Right lung (tissue), 10 donors: ENCODE measurements at places on chromosomes 4 and X.

GRCh38 chrX:149647505-149647904 is 15.9 kb upstream of the TMEM185A start:
- no peak for DNase-seq

DNA sequence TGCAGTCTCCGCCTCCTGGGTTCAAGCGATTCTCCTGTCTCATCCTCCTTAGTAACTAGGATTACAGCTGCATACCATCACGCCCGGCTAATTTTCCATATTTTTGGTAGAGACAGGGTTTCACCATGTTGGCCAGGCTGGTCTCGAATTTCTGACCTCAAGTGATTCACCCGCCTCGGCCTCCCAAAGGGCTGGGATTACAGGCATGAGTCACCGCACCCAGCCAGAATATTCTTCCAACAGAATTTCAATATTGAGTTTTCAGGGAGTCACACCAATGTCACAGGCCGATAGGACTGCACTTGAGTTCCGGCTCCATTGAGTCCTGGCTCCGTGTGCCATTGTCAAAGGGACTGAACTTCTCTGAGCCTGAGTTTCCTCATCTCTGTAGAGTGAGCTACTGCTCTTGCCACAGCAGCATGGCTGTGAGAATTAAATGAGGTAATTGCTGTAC is 82.9 kb downstream of the CLCN4 start:
- no peak for DNase-seq

DNA sequence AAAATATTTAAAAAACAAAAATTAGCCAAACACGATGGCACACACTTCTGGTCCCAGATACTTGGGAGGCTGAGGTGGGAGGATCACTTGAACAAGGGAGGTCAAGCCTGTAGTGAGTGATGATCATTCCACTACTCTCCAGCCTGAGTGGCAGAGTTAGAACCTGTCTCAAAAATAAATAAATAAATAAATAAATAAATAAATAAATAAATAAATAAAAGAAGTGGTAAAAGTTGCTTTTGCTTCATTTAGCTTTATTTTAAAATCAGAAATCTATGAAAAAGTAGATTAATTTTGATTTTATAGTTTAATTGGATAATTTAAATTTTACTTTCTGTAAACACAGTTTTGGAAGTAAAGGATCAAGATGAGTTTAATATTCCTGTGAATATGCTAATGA is 552.9 kb upstream of the PCDH10 start:
- DNase-seq, result no peak

DNA sequence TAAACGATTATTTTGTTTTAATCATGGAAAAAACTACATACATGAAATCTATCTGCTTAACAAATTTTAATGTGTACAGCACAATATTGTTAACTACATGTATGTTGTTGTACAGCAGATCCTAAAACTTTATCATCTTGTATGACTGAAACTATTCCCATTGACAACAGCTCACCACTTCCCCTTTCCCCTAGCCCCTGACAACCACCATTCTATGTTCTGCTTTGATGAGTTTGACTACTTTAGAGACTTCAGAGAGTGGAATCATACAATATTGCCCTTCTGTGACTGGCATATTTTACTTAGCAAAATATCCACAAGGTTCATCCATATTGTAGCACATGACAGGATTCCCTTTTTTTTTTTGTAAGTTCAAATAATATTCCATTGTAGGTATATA is 185.9 kb downstream of the CFAP299 start:
- no peak for DNase-seq

GRCh38 chrX:13790206-13791131 is 26.4 kb downstream of the GPM6B start:
- DNase-seq, result no peak

GRCh38 chr4:24922416-24922815 is 9.6 kb upstream of the CCDC149 start:
- no peak for DNase-seq

- DNase-seq, result peak; percentile 13
Measured at GRCh38 chr4:116180157-116180601, 905.2 kb downstream of the TRAM1L1 start.

- peak; percentile 69 for DNase-seq
Measured at GRCh38 chrX:72308566-72309296, 3.0 kb upstream of the CITED1 start.

- no peak for DNase-seq
Measured at GRCh38 chrX:123236859-123237258, 52.8 kb downstream of the GRIA3 start.

DNA sequence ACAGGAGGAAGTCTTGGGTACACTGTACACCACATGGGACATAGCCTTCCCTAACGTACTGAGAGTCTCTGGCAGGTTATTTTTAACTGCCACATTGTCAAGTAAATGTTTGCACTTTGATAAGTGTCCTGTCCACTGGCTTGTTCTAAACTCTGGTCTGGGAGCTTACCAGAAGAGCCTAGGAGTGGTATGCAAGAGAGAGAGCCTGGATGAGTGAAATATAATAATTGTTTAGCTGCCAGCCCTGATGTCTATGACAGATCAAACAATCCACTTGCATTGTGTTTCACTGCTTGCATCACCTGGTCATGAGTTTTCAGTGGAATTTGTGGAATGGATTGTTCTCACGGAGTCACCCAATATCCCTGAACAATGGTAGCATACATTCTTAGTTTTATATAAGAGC is 91.6 kb downstream of the SHROOM3 start:
- no peak for DNase-seq

GRCh38 chr4:61202638-61203435 is 2.7 kb downstream of the ADGRL3 start:
- peak; percentile 32 for DNase-seq

DNA sequence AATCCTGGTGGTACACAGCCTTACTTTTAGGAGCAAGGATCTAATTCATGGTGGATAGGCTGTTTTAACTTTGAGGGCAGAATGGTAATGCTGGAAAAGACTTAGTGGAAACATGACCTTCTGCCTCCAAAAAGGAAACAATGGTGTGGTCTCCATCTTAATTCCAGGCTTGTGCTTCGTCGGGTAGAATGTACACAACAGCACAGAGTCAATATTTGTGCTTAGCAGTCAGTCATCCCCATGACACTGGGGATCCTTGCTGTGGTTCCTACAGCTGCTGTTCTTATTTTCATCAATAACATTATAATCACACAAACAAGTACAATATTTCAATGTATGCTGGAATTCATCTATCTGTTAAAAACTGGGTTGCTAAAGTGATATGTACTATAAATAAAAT is 104.4 kb downstream of the HHIP start:
- DNase-seq, result no peak

- DNase-seq, result no peak
Measured at GRCh38 chr4:182716192-182716591, 201.0 kb downstream of the DCTD start.

GRCh38 chrX:38305971-38306370 is 21.3 kb downstream of the RPGR start:
- no peak for DNase-seq
